ENCODE measurements at places on chromosomes 1 and 21.

DNA sequence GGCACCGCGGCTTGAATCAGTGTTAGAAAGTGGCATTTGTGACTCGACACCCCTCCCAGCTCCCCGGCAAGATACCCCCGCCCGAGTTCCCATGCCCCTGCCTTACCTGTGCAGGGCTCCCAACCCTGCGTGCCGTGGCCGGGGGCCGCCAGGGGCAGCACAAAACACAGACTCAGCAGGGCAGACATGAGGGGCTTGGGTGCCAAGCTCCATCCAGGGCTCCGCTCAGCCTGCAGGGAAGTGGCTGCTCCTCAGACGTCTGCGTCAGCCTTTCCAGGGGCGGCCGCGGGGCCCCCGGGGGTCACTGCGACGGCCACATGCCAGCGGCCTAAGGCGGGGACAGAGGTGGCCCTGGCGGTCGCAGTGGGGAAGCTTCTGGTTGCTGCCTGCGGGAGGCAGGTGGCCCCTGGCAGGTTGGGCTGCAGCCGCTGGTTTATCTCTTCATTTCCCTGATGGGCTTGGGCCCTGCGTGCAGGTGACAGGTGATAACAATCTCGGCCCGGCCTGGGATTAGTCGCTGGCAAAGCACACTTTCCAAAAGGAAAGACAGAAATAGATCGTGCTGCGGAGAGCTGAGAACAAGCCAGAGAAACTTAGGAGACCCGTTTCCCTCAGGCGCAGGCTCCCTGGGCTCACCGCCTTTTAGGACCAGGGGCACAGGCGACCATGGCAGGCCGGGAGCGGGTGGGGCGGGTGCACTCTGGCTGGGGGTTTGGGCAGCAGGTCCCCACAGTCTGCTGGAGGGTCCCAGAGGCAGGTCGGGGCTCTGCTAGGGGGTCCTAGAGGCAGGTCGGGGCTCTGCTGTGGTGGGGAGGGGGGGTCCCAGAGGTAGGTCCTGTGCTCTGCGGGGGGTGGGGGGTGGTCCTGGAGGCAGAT, at the start of gene TSPEAR:
TSS of gene TSPEAR (minus strand) at position 246 of the 876 bp plus-strand sequence. CDS start at position 188, 58 bp downstream.
- no peak for DNase-seq

- no peak for DNase-seq
These were observed 21.8 kb upstream of the LRRC53 start for GRCh38 chr1:74534241-74534640.

- DNase-seq: no peak
These were observed 7.4 kb downstream of the GPR137B start for GRCh38 chr1:236149696-236150228.

GRCh38 chr1:9705337-9706093, 54.0 kb downstream of the PIK3CD start:
- no peak for DNase-seq
